Epithelial cell of proximal tubule (primary cell): ENCODE measurements at places on chromosomes 3 and 15.
A peak's percentile ranks its signal among the peaks of the same experiment; 100 is the strongest.

GRCh38 chr15:96416934-96417759 lies 86.6 kb downstream of the NR2F2 start:
- DNase-seq: no peak

DNA sequence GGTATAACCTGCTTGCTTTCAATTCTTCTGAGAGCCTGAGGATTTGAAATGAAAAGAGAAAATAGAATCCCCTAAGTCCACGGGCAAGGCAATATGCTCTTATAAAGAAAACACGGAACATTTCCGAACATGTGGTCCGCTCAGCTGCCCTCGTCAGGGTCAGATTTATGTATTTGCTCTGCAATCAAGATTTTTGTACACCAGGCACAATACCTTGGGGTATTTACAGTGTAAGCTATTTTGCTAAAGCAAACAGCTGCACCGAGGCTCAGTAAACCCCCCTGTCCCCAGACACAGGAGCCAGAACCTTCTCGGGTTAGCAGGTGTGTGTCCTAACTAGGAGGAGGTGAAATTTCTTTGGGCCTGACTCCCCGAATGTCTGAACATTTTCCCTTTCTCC lies 155.8 kb upstream of the LRIG1 start:
- no peak for DNase-seq

- no peak for DNase-seq
Measured at GRCh38 chr15:85690561-85691231, 104.0 kb downstream of the KLHL25 start.

- no peak for DNase-seq
Measured at GRCh38 chr3:197205265-197205664, 93.1 kb downstream of the DLG1 start.

- DNase-seq: peak; percentile 84
Measured at GRCh38 chr3:122793568-122794416, at the start of gene HSPBAP1. TSS of gene HSPBAP1 (minus strand) at chr3:122793831. CDS start at chr3:122793680, 151 bp downstream.

DNA sequence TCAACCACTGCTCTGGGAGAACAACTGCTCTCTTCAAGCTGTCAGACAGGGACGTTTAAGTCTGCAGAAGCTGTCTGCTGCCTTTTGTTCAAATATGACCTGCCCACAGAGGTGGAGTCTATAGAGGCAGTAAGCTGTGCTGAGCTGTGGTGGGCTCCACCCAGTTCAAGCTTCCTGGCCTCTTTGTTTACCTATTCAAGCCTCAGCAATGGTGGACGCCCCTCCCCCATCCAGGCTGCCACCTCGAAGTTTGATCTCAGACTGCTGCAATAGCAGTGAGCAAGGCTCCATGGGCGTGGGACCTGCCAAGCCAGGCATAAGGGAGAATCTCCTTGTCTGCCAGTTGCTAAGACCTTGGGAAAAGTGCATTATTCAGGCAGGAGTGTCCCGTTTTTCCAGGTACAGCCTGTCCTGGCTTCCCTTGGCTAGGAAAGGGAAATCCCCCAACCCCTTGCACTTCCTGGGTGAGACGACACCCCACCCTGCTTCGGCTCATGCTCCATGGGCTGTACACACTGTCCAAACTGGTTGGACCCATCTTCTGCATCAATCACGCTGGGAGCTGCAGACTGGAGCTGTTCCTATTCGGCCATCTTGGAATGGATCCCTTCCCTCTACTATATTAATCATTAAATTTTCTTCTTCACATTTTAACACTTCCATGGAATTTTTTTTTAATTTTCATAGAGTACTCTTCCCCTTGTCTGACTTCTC lies 167.0 kb upstream of the UBE2E2 start:
- DNase-seq: no peak

DNA sequence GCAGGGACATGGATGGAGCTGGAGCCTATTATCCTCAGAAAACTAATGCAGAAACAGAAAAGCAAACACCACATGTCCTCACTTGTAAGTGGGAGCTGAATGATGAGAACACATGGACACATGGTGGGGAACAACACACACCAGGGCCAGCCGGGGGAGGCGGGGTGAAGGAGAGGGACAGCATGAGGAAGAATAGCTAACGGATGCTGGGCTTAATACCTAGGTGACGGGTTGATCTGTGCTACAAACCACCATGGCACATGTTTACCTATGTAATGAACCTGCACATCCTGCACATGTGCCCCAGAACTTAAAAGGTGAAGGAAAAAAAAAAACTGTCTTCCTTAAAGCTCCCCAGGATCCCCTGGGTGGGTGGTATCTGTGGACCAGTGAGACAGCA lies 87.1 kb downstream of the ADAMTS17 start:
- no peak for DNase-seq

GRCh38 chr3:98512576-98512975 lies 10.1 kb downstream of the CLDND1 start:
- no peak for DNase-seq

GRCh38 chr3:133573629-133574194 lies at the start of gene CDV3:
TSS of gene CDV3 (plus strand) at chr3:133573686. CDS start at chr3:133574045, 359 bp downstream.
- no peak for DNase-seq

DNA sequence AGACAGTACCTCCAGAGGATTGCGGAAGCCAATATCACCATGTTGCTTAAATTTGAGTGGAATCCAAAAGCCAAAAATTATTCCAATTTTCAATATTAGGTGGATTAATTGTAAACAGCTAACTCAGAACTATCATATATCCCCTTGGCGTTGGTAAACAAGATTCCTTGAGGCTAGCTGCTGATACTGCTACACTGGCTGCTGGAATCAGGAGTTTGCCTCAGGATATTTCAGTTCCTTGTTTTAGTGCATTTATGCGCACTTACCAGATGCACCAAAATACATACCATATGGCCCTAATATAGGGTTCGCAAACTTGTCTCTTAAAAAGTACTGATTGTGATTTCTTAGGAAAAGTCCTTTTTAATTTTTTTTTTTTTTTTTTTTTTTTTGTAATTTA lies 605.2 kb upstream of the NAALADL2 start:
- no peak for DNase-seq

DNA sequence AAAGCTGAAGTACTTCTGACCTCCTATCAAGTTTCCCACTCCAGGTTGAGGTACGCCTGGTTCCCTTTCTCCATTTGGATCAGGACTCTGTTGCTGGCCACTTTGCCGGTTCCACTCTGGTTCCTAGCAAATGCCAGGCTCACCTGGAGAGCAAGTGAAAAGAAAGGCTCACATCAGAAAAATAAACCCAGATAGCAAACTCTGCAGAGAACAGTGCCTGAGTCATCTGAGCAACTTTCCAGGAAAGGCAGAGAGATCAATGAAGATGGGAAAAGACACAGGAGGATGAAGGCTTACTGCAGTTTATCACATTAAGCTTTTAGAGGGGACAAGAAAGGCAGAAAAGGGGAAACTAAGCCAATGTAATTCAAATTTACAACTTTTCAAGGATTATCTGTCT lies 41.8 kb upstream of the WDR5B start:
- no peak for DNase-seq

GRCh38 chr3:61925721-61926120 lies 364.4 kb downstream of the PTPRG start:
- DNase-seq: no peak

DNA sequence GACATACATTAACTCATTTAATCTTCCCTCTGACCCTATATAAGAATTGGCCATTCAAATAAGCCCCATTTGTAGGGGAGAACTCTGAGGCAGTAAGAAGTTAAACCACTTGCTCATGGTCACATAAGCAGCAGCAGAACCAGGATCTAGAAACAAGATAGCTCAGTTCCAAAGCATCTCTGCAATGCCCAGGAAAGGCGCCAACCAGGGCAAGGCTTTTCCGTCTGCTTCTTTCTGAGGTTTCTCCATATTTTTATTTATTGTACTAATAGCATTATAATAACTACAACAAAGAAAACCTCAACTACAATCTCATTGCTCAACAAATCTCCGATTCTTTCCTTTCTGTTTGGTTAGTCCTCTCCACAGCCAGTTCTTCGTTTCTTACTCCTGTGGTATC lies 4.3 kb upstream of the UBE2E2 start:
- DNase-seq: no peak

DNA sequence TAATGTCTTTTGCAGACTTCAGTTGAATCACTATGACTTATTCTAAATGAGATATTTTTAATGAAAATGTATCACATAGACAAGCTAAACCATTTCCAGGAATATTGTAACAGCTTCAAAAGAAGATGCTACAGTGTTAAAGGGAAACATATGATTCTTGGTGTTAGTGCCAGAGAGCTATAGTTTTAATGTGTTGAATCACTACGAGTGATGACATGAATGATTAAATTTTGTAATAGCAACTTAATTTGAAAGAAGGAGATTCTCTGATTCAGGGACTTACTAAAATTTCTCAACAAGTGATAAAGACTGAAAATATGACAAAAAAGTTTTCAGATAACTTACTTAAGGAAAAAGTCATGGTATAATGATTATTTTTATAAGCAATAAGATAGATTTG lies 267.3 kb upstream of the SLITRK3 start:
- no peak for DNase-seq
